ENCODE measurements at places on chromosomes 2 and 18. TPM values are rescaled to one million over a fixed set of nuclear protein-coding genes. Genes with fewer than 3 reads are reported as not detected.

GRCh38 chr2:152622219-152622618 lies 95.0 kb downstream of the PRPF40A start:
- no peak overlapping the region for H3K27ac ChIP-seq
- H3K36me3 ChIP-seq = no peaks in the 10 kb centered on the region
- H3K27me3 ChIP-seq = no peaks in the 10 kb centered on the region
- H3K4me1 ChIP-seq = peaks cover under 1% of the 10 kb centered on the region
- no peak overlapping the region for H3K4me3 ChIP-seq

GRCh38 chr2:238802957-238803356 lies 44.9 kb upstream of the TWIST2 start:
- no peaks in the 10 kb centered on the region for H3K36me3 ChIP-seq
- H3K4me1 ChIP-seq = no peaks in the 10 kb centered on the region
- DNase-seq = no peak
- peaks cover 8% of the 10 kb centered on the region for H3K27me3 ChIP-seq
- H3K27ac ChIP-seq = no peak overlapping the region

GRCh38 chr2:181846399-181847197 lies 44.9 kb upstream of the ITPRID2 start:
- no peaks in the 10 kb centered on the region for H3K36me3 ChIP-seq
- H3K4me3 ChIP-seq = no peak overlapping the region
- peaks cover 4% of the 10 kb centered on the region for H3K4me1 ChIP-seq
- no peak for DNase-seq
- H3K27ac ChIP-seq = no peak overlapping the region

The GRB14 gene
- total RNA-seq = 3.6 TPM

The MCM6 gene
- total RNA-seq = 16.1 TPM

The UGT1A5 gene
- total RNA-seq = not detected

The ATIC gene
- 19.4 TPM for total RNA-seq
